ENCODE measurements at places on chromosomes 3 and 15. TPM values are rescaled to one million over a fixed set of nuclear protein-coding genes. Genes with fewer than 3 reads are reported as not detected.

Gene SLC24A1
- 5.1 TPM for total RNA-seq

Gene RTP1
- not detected for total RNA-seq

Gene DNAJA4
- 6.1 TPM for total RNA-seq

Gene ARGFX
- total RNA-seq: not detected

Gene PARP15
- total RNA-seq: 0.19 TPM
